ENCODE measurements at places on chromosomes 1 and 21.

- no peak for DNase-seq
Measured at GRCh38 chr1:203547771-203548421, 53.9 kb downstream of the OPTC start.

DNA sequence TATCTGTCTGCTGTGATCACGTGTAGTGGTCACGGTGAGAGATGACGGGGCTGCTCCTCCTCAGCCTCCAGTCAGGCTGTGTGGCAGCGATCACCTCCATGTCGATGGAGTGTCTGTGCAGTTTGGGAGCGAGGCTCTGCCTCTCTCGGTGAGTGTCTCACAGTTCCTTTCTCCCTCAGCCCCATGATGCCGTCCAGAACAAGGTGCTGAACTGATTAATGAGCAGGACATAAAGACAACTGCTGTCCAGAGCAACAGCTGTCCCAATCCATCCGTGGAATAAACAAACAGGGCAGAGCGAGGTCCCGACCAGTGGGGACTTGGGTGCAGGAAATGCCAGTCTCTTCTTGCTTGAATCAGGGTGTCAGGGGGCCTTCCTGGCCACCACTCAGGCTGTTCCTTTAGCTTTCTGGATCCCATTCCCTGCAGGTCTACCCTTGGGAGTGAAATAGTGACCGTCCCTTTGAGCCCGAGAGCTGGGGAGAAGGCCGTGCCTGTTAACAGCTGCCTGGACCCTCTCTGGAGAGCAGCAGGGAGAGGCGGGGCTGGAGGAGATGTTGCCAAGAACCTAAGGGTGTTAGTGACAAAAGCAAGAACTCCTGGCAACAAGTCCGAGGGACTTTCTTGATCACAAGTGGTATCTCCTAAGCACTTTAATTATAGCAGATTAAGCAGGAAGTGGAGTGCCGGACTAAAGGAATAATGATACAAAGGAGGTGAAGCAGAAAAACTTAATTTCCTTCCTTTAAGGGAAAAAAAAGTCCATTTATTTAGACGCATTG is 443.9 kb downstream of the KIF26B start:
- DNase-seq: no peak

DNA sequence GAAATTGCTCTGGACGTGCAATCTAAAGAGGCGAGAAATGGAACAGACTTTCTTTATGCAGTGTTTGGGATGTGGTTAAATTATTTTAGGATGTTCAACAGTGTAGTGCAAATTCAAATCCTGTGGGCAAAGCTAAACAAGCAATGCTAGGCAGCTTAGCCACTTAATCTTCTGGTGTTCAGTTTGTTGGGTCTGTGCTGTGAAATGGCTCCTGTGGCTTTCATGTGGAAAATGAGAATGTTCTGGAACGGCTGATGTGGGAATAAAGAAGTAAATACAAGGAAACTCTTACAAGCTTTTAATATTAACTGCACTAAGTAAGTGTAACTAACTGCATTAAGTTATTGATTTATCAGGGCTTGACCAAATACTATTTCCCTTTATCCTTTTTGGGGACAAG is 766.6 kb downstream of the ADGRL2 start:
- no peak for DNase-seq

GRCh38 chr1:44662683-44663030 is 11.6 kb downstream of the TMEM53 start:
- no peak for DNase-seq

DNA sequence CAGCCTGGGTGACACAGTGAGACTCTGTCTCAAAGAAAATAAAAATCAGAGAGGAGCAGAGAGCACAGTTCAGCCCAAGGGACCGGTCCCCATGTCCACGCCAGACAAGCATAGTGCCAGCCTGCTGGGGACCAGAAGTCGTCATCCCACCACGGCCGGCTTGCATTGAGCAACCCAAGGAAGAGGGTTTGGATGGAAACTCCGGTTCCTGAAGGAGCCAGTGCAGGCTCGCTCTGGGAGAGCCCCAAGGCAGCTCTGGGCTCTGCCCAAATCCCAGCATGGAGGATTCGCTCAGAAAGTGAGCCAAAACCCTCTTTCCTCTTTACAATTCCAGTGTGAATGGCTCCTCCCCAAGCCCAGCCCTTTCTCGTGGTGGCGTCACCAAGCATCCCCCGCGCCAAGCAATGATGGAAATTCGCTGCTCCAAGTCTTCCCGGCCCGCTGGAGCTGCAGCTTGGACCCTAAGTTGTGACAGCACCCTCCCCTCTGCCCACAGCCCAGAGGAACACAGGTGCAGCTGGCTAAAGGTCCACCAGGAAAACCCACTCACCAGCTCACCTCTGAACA is 64.1 kb upstream of the SLC25A33 start:
- no peak for DNase-seq

DNA sequence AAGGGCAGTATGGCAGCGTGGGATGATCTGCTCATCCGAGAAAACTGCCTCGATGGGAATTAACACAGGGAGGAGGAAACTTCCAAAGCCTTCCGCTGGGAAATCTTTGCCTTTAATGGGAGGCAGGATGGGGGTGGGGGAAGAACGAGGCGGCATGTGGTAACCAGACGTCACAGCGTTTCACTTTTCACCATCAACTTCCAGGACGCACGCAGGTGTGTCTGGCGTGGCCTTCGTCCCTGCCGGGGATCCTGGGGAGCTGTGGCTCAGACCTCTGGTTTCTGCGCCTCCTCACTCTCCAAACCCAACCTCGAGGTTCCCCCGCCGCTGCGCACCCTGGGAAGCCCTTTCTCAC is 282 bp downstream of the RSPH1 start:
- DNase-seq: no peak

- DNase-seq: peak; percentile 64
Measured at GRCh38 chr1:228445843-228446650, 29.4 kb upstream of the TRIM17 start.

DNA sequence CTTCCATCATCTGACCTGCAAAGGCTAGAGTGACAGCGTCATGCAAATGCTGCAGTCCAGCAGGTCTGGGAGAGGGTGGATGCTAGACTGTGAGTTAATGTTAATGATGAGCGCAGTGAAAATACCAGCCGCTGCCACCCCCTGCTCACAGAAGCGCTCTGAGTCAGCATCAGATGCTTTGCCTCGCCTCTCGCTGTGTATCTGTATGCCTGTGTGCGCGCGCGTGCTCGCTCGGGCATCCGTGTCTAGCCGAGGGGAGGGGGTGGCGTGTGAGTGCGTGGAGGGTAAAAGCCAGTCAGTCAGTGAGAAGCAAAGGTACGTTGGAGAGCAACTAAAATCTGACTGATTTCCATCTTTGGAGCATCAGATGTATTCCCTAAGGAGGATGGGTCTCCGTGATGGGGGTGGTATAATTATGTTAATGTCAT is 858.7 kb downstream of the USP25 start:
- DNase-seq: peak; percentile 75

GRCh38 chr1:22687191-22687590 is 23.4 kb upstream of the EPHB2 start:
- no peak for DNase-seq

DNA sequence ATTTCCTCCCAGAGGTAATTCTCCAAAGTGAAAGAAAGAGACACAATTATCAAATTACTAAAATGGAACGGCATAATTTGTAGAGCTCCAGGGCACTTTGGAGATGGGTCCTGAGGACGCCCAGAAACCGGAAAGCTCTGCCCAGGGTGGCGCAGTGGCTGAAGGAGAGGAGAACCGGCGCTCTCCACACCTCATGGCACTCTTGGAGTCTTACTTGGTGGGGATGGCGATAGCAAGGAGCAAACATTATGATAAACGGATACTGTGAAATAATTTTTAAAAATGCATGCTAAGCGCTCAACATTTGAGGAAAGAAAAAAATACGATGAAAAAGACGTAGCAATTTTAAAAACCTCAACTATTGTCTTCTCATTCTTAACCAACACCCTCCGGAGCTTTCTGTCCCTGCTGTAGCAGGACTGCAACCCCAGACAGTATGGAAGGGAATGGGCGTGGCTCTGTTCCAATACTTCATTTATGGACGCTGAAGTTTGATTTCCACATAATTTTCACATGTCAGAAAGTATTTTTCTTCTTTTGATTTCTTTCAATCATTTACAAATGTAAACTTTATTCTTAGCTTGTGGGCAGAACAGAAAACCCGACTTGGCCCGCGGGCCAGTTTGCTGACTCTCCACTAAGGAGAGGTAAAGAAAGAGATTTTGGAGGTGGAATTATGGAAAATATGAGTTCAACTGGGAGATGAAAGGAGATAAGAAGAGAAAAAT is 1.1 kb downstream of the S100A11 start:
- peak; percentile 55 for DNase-seq

GRCh38 chr1:171852272-171852671 is 11.0 kb downstream of the DNM3 start:
- DNase-seq: no peak

DNA sequence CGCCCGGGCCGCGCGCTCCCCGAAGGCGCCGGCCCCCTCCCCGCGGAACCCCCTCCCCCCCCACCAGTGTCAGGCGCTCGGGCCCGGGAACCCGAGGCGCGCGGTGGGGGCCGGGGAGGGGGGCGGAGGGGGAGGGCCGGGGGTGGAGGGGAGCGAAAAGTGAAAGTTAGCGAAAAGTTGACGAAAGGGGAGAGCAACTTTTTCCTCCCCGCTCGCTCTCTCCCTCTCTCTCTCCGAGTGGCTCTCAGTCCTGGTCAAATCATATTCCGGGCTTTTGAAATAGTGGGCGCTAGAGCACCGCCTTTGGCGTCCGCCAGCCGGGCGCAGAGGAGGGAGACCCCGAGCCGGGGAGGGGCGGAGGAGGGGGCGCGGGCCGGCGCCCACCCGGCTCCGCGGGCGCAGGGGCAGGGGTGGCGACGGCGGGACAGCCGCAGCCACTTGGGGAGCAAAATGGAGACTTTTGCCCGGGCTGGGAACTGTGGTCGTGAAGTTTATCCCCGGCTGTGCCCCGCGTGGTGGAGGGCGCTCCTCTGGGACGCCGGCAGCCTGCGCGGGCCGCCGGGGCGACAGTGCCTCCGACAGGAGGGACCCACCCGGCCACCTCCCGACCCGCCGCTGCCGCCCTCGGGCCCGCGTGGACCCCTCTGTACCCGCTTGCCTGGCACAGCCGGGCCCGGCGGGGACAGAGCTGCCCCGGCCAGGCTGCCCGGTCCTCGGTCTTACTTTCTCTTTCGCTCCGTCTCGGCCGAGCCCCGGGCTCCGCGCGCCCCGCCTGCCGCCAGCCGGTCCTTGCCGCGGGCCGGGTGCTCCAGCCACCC is 697 bp downstream of the PRDM16 start:
- no peak for DNase-seq

DNA sequence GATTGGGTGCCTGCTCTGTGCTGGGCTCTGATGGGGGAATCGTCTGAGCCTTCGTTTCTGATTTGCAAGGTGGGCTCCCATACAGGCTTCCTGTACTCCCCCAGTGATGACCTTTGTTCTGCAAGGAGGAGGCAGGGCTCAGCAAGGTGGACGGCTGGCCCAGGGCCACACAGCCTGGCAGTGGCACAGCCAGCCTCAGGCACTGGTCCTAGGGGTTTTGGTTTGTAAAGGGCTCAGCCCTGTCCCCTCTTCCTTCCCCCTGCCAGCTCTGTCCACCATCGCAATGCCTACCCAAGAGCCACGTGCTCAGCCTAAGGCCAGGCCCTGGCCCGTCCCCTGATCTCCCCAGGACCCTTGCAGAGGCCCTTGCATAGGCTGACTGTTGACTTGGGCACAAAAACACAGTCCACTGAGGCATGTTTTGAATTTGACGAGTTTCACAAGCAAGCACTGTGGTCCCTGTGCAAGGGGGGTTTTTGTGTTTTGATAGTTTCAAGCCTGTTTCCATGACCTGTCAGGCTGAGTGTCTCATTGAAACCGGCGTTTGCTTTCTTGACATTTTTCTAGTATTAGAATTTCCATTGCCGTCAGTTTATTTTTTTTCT is 39.5 kb upstream of the TNFRSF1B start:
- no peak for DNase-seq

- no peak for DNase-seq
Measured at GRCh38 chr21:44918581-44919033, 2.1 kb downstream of the ITGB2 start.

- no peak for DNase-seq
Measured at GRCh38 chr1:11868331-11868980, 9.7 kb upstream of the NPPB start.

- DNase-seq: no peak
Measured at GRCh38 chr1:228208831-228209551, 1.1 kb downstream of the OBSCN start.

GRCh38 chr1:99661780-99662179 is 15.9 kb downstream of the PALMD start:
- DNase-seq: no peak

DNA sequence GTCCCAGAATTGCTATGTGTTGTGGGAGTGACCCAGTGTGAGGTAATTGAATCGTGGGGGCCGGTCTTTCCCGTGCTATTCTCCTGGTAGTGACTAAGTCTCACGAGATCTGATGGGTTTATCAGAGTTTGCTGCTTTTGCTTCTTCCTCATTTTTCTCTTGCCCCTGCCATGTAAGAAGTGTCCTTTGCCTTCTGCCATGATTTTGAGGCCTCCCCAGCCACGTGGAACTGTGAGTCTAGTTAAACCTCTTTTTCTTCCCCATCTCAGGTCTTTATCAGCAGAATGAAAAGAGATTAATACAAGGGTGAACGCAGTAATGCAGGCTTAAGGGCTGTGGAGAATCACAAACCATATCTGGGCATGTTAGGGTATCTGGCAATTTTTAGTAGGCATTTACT is 624.0 kb downstream of the USP25 start:
- DNase-seq: no peak

DNA sequence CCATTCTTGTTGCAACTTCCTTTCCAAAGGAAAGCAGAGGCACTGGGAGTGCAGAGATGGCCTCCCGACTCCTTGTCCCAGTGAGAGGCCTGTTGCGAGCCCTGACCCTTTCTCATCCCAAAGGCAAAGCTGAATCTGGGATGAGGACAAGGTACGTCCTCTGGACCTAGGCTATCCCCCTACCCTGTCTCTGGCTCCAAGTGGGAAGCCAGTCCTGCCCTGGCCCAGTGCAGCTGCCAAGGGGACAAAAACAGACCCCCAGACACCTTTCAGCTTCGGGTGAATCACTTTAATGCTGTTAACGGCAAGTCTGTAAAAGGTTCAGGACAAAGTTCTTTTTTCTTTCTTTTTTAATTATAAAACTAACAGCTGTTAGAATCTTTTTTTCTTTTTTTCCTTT is 2.5 kb downstream of the TSSK3 start:
- no peak for DNase-seq

GRCh38 chr1:37945251-37945650 is 1.6 kb downstream of the INPP5B start:
- no peak for DNase-seq

DNA sequence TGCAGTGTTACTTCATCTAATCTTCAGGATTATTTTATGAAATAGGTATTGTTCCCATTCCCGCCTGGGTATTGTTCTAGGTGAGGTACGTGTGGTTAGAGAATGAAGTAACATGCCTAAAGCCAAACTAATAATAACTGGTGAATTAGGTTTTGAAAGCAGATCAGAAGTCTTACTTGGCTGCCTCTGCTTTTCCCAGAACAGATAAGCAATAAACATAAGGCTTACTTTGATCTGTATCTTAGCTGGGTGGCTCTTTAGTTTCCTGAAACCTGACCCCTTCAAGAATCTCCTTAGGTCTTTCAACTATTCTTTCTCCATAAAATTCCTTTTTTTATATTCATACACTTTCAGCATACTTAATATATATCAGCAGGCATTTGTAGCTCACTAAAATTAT is 65.3 kb downstream of the VAV3 start:
- DNase-seq: no peak

- DNase-seq: no peak
Measured at GRCh38 chr1:46199233-46199749, 1.1 kb upstream of the POMGNT1 start.

- DNase-seq: no peak
Measured at GRCh38 chr1:55632058-55632457, 416.9 kb upstream of the USP24 start.

Measured in ELF-1 (cell line).